ENCODE measurements at places on chromosomes 1 and 21. TPM values are rescaled to one million over a fixed set of nuclear protein-coding genes. Genes with fewer than 3 reads are reported as not detected.

DNA sequence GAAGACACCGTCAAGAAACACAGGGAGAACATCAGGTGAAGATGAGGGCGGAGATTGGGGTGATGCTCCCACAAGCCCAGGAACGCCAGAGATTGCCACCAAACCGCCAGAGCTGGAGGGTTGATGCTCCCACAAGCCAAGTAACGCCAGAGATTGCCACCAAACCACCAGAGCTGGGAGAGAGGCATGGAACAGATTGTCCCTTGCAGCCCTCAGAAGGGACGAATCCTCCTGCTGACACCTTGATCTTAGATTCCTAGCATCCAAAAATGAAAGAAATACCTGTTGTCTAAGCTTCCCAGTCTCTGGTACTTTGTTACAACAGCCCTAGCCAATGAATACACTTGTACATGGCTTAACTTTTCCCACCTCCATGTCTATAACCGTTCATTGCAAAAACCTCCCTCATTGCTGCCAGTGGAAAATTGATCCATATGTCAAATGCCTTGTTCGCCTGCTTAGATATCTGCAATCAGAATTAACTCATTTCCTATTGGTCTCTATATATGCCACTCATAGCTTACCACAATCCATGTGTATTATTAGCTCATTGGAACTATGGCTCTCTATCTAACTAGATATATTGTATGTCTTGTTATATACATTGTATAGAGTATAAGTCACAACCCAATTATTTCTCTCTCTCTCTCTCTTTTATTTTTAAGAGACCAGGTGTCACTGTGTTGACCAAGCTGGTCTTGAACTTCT, 127.4 kb downstream of the ADSS2 start:
- no peak for DNase-seq

DNA sequence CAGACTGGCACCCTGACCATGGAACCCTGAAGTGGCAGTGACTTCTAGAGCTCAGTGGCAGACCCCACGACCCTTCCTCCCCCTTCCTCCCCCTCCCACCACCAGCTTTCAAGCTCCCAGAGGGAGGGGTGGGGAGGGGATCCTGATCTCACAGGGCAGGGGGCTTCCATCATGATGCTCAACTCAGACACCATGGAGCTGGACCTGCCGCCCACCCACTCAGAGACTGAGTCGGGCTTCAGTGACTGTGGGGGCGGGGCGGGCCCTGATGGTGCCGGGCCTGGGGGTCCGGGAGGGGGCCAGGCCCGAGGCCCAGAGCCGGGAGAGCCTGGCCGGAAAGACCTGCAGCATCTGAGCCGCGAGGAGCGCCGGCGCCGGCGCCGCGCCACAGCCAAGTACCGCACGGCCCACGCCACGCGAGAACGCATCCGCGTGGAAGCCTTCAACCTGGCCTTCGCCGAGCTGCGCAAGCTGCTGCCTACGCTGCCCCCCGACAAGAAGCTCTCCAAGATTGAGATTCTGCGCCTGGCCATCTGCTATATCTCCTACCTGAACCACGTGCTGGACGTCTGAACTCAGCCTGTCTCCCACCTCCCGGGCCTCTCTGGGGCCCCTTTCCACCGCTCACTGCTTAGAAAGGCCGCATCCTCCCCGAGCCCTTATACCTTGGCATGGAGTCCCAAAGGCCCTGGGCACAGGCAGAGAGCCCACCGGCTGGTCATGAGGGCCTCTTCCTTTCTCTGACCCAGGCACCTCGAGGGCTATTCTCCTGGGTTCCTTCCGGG, 3.9 kb downstream of the NHLH1 start:
- DNase-seq = no peak

HSD3B1 gene
- not detected for total RNA-seq

- peak; percentile 24 for DNase-seq
Observed at GRCh38 chr1:29395736-29396437, 159.6 kb downstream of the PTPRU start.

Data from MG63 (cell line).